ENCODE measurements at places on chromosomes 5 and 9.

- DNase-seq, result no peak
Observed at GRCh38 chr9:33452828-33453271, 5.5 kb upstream of the AQP3 start.

DNA sequence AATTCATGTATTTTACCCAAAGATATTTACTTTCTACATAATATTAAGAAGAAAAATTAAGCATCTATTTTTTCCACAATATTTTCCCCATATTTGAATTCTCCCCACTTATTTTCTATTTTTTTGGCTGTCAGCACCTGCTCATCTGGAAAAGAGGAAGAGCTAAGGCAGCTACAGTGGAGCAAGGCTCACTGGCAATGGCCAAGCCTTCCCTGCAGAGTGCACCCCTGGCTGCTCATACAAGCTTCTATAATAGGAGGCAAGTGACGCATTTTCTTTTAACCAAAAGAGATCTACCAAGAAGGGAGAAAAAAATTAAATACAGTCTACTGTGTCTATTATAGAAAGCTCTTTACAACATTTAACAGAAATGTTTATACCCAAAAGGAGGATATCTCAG lies 72.5 kb downstream of the AUH start:
- no peak for DNase-seq

DNA sequence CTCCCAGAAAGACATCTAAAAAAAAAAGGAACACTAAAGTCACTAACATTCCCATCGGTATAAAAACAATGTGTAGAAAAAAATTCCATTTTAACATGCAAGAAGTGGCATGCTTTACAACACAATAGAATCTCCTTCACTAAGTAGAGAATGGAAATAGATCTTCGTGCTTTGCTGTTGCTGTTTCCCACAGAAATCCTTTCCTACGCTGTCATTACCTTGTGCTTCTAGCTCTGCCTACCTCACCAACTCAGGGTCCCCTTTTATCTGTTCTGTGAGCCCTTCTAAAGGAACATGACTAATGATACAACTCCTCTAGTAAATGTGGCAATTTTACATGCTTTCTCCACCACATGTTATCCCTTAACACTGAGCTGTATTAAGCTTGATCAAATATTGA lies 202.9 kb downstream of the MCTP1 start:
- DNase-seq, result no peak

GRCh38 chr5:78799266-78800017 lies 150.9 kb upstream of the LHFPL2 start:
- DNase-seq, result no peak

DNA sequence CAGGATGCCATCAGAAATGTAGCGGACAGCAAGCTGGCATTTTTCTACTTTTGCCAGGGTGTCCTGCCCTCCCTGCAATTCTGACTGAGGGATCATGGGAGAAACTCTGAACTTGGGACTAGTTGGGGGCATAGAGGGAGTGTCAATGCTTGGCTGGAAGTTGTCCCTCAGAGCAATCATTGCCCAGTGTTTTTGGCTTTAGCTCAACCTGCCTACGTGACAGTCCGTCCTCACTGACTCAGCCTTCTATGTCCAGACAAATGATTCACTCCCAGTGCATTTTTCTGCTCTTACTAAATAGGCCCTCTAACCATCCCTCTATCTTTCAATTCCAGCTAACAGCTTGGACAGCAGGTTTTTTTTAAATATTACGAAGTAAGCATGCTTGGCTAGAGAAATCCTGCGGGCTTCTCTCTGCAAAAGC lies 627.4 kb downstream of the TLR4 start:
- no peak for DNase-seq

GRCh38 chr9:110939047-110939446 lies 99.2 kb downstream of the LPAR1 start:
- no peak for DNase-seq

- DNase-seq, result no peak
Observed at GRCh38 chr5:3041001-3041400, 289.5 kb upstream of the IRX2 start.

DNA sequence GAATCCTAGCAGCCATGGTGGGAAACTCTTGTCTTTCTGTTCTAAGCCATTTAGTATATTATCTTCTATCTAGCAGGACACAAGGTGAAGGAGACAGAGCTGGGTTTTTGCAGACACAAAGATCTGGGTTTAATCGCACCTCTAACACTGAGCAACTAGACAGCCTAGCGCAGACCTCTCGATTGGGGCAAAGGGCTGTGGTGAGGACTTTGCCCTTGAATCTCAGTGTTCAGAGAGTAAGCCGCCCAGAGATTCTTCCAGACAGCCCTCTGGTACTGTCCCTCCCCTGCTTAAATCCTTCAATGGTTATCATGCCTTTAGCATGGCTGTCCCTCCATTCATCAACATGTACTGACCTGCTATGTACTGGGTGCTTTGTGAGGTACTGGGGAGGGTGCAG lies 128.1 kb downstream of the CRB2 start:
- DNase-seq, result no peak

DNA sequence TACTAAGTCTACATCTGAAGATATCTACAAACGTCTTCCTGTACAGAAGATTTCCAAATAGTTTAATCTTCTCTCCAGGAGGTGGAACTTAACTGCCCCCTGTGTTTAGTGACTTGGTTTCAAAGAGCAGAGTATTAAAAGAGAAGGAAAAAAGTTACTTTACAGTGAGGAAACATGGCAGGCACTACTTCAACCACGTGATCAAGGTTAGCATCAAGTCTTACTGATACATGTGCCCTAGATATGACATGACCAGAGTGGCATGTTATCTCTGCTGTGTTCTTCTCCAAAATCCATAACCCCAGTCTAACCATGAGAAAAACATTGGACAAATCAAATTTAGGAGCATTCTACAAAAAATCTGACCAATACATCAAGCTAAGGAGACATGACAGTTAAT lies 125.8 kb downstream of the ADAMTS12 start:
- DNase-seq, result no peak

- DNase-seq, result no peak
Observed at GRCh38 chr9:77892955-77893514, 138.6 kb downstream of the GNAQ start.

DNA sequence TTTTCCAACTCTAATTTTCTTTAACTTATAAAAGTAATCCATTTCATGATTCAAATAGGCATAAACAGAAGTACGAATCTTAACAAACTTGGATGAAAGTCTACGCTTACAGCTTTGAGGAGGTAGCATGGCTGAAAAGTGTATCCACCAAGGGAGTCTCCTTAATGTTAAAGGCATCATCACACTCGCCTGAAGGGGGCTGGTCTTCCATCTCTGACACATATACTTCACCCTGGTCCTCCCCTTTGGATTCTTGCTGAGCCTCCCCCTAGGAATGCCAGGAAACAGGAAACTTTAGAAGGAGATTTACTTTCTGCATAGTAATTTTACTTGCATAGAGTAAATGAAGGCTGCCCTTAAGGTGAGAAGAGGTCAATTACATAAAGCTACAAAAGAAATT lies 10.3 kb upstream of the NME5 start:
- DNase-seq, result no peak

GRCh38 chr5:102762095-102762534 lies 7.0 kb downstream of the PAM start:
- no peak for DNase-seq

DNA sequence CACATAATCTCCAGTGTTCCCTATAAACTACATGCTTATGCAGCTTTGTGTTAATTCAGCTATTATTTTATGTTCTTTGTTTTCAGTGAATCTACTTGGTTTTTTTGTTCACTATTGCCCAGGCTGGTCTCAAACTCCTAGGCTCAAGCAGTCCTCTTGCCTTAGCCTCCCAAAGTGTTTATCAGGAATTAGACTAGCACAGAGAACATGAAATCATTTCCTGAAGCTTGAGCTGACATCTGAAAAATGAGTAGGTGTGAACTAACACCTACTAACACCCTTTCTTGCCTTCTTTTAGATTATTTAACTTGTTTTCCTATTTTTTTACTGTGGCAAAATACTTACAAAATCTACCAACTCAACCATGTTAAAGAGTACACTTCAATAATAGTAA lies 25.0 kb downstream of the CENPP start:
- no peak for DNase-seq

- no peak for DNase-seq
Observed at GRCh38 chr9:6911901-6912638, 154.3 kb downstream of the KDM4C start.

- DNase-seq, result no peak
Observed at GRCh38 chr5:109826426-109826825, 136.7 kb downstream of the MAN2A1 start.

DNA sequence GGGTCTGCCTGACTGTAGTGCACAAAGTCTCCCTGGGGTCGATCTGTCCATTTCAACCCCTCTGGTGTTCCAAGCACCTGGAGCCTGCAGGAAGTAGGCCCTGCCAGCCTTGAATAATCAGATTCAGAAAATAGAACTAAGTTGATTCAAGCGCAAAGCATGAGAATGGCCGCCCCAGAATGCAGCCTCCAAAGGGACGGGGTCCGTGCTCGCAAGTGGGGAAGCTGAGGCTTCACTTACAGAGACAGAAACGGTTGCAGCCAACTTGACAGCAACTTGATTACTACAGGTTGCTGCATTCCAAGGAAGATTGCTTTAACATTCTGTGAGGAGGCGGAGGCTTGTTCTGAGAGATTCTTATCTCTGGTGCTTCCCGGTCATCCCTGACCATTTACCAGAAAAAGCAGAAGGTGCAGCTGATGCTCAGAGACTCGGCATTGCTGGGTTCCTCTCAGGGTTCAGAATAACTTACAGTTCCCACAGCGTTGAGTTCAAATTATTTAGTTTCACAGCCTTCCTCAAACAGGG lies 14.9 kb upstream of the LRRC14B start:
- no peak for DNase-seq

- DNase-seq, result no peak
Observed at GRCh38 chr9:110065532-110065931, 142.4 kb downstream of the C9orf152 start.

DNA sequence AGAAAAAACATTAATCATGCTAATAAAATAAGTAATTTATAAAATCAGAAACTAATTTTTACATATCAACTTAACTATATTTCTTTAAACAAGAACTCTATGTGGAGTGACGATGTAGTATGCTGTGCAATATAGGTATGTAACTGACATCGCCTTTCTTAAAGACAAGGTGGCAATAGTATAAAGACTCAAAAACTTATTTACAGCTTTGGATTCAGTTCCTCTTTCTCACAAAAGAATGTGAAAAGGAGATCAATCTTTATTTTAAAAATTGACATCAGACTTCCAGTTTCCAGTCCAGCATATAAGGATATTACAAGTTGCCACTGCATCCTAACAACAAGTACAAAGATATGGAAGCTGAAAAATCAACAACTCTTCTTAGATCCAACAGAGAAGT lies 260.3 kb downstream of the TRIM36 start:
- DNase-seq, result no peak

GRCh38 chr9:112921549-112921948 lies 30.9 kb upstream of the SLC46A2 start:
- no peak for DNase-seq

- DNase-seq, result no peak
Observed at GRCh38 chr5:132000677-132001453, 10.6 kb downstream of the ACSL6 start.

GRCh38 chr5:53726121-53726520 lies 165.7 kb downstream of the NDUFS4 start:
- no peak for DNase-seq

- no peak for DNase-seq
Observed at GRCh38 chr5:34749431-34749873, 89.5 kb upstream of the TTC23L start.

- no peak for DNase-seq
Observed at GRCh38 chr9:132744881-132745755, 74.9 kb downstream of the GTF3C4 start.

DNA sequence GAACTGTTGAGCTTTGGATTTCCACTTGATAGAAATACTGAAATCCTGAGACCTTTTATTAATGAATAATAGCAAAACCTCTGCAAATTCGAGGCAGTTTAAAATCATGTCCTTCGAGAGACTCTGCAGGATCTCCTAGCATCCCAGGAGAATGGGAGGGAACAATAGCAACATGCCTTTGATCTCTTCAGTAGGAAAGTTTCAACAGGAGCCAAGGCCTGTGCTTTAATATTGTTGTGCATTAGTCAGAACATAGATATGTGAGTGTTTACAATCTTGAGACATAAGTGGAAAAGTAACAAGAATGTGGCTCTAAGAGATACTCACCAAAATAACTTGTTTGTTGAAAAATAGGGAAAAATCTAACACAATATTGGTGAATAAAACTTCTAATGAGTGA lies 83.3 kb upstream of the LHFPL2 start:
- no peak for DNase-seq

DNA sequence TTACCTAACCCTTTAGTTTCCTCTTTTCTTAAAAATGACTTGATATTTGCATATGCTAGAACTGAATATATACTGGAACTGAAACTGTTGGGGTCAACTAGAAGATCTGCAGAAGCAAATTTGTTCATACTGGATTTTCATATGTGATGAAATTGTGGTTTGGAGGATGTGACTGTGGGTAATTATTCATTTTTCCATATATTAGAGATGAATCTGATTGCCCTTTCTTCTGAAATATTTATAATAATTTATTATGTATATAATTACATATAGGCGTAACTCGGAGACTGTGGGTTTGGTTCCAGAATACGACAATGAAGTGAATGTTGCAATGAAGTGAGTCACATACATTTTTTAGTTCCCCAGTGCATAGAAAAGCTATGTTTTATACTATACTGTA lies 149.1 kb downstream of the ATP10B start:
- no peak for DNase-seq

DNA sequence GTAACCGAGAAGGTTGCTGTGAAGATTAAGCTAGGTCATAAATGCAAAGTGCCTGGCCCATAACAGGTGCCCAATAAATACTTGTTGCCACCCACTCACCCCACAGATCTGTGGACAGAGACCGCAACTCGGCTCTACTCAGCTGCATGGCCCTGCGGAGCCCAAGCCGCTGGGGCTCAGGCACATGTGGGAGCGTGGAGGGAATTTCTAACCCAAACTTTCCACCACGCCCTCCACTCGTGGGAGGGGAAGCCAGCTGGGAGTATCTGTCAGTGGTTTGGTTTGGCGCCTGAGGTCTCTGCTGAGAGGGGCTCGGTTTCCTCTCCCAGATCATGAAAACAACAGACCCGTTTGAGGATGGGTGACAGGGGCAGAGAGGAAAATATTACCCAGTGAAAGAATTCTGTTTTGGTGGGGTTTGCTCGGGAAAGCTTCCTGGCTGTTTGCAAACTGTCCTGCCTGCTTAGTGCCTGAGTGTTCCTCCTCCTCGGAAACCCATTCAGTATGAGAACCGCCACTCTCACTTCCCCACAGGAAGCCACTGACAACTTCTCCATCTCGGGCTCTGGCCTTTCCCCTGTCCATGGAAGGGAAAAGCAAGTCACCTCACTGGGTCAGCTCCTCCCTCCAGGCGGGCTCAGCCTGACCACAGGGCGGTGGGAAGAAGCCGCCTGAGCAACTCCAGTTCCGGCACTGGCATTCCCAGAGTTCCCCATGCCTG lies 60.1 kb downstream of the RGS3 start:
- no peak for DNase-seq

- DNase-seq, result no peak
Observed at GRCh38 chr9:98978231-98978681, 34.5 kb downstream of the COL15A1 start.

DNA sequence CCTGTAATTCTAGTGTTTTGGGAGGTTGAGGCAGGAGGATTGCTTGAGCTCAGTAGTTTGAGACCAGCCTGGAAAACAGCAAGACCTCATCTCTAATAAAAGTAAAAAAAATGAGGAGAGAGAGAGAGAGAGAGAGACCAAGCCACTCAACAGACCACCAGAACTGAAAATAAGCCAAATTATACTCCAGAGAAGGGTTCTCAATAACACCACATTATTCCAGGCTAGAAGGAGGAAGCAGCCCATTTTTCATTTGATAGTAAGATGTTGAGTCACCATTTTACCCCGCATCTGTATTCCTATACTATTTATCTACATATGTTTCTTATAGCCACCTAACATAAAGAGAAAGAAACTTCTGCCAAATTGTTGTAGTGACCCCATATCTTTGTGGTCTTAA lies 134.8 kb downstream of the PCSK5 start:
- DNase-seq, result no peak

Measured in ascending aorta (tissue), 2 donors.